Calu3 (cell line): ENCODE measurements at places on chromosomes 3 and 15. TPM values are rescaled to one million over a fixed set of nuclear protein-coding genes. Genes with fewer than 3 reads are reported as not detected.

CFAP100 gene
- total RNA-seq, result not detected in 2 replicates

SLC9C1 gene
- total RNA-seq, result not detected in 2 replicates

- DNase-seq, result no peak
Observed at GRCh38 chr15:64947211-64947610, 35.5 kb downstream of the ANKDD1A start.

DNA sequence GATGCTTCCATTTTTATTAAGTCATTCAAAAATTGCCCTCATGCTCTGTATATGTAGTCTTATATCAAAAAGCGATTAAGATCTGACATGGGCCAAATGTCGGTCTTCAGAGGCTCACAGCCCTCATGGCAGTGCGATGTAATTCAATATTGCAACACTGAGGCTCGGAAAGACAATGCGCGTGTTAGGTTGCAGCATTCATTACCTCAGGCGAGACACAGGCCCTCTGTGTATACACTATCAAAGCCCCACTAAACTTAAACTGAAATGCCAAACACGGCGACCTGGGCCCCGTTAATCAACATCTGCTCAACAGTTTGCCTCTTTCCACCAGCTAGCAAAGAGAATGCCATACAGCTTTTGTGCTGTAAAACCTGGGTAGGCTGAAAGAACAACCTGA is 413.4 kb downstream of the ERC2 start:
- no peak for DNase-seq

GRCh38 chr15:70198441-70199123 is 100.9 kb upstream of the TLE3 start:
- DNase-seq, result no peak

GRCh38 chr3:117101697-117102096 is 392.1 kb downstream of the TUSC7 start:
- DNase-seq, result no peak

- no peak for DNase-seq
Observed at GRCh38 chr3:13501958-13502790, 22.1 kb downstream of the HDAC11 start.

- no peak for DNase-seq
Observed at GRCh38 chr3:134311693-134312071, 61.0 kb upstream of the RYK start.

GRCh38 chr3:150447631-150448465 is 39.8 kb downstream of the TSC22D2 start:
- no peak for DNase-seq

GRCh38 chr15:35671197-35671596 is 125.2 kb upstream of the DPH6 start:
- DNase-seq, result no peak

DNA sequence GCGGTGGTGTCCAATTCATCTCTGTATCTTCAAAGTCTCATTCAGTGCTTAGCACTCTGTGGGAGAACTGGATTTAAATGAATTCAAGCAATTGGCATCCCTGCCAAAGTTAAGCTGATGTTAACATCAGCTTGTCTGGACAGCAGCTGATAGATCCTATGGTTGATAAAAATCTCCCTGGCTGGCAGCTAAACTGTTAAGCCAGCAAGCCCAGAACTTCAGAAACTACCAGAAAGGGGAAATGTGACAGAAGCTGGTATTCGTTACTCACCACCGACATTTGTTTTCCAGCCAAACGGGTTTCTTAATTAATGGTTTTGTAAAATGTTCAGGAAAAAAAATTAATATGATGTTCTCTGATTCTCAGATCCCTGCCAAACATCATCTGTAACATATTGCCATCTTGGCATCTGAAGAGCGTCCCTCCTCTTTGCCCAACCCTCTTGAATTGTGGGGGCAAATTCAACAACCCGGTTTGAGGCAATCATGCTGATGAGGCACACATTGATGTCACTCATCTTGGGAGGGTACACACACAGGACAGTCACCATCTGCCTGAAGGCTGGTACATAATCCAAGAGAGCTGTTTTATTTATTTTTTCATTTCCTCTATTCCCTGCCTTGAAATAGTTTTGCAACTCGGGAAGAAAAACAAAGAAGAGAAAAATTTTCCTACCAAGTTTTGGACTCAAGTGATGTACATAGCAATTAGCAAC is 76.3 kb upstream of the ABHD17C start:
- no peak for DNase-seq

GRCh38 chr3:149247008-149247710 is 25.5 kb upstream of the CP start:
- DNase-seq, result no peak

GRCh38 chr3:85576091-85576690 is 617.4 kb downstream of the CADM2 start:
- peak; percentile 59 for DNase-seq

GRCh38 chr15:52132066-52132465 is 19.5 kb upstream of the BCL2L10 start:
- no peak for DNase-seq

GRCh38 chr3:27914199-27914598 is 192.1 kb upstream of the EOMES start:
- no peak for DNase-seq
